ENCODE measurements at places on chromosomes 3 and 15. TPM values are rescaled to one million over a fixed set of nuclear protein-coding genes. Genes with fewer than 3 reads are reported as not detected.

The CEP19 gene
- 5.6 TPM for total RNA-seq

The OR5K2 gene
- total RNA-seq, result not detected

The SERINC4 gene
- not detected for total RNA-seq

The SKOR1 gene
- total RNA-seq, result under 0.01 TPM

The FBXL2 gene
- total RNA-seq, result 13.1 TPM

The SST gene
- not detected for total RNA-seq

The CLDN18 gene
- total RNA-seq, result not detected

The CRYBG3 gene
- 15.5 TPM for total RNA-seq

The GOLGA8O gene
- under 0.01 TPM for total RNA-seq

The CYP1A2 gene
- not detected for total RNA-seq

The OR5H2 gene
- not detected for total RNA-seq

The GNAT1 gene
- total RNA-seq, result not detected

The ZBED2 gene
- total RNA-seq, result under 0.01 TPM

The GPR87 gene
- total RNA-seq, result not detected

The NPAP1 gene
- not detected for total RNA-seq

The ALPK3 gene
- total RNA-seq, result 0.12 TPM

The IL17RD gene
- 5.4 TPM for total RNA-seq

Measured in pericardium fibroblast (primary cell).